GF-D8 (cell line): ENCODE measurements at places on chromosomes 12 and 14.

- DNase-seq, result no peak
These were observed 14.7 kb downstream of the METTL3 start for GRCh38 chr14:21496453-21496852.

DNA sequence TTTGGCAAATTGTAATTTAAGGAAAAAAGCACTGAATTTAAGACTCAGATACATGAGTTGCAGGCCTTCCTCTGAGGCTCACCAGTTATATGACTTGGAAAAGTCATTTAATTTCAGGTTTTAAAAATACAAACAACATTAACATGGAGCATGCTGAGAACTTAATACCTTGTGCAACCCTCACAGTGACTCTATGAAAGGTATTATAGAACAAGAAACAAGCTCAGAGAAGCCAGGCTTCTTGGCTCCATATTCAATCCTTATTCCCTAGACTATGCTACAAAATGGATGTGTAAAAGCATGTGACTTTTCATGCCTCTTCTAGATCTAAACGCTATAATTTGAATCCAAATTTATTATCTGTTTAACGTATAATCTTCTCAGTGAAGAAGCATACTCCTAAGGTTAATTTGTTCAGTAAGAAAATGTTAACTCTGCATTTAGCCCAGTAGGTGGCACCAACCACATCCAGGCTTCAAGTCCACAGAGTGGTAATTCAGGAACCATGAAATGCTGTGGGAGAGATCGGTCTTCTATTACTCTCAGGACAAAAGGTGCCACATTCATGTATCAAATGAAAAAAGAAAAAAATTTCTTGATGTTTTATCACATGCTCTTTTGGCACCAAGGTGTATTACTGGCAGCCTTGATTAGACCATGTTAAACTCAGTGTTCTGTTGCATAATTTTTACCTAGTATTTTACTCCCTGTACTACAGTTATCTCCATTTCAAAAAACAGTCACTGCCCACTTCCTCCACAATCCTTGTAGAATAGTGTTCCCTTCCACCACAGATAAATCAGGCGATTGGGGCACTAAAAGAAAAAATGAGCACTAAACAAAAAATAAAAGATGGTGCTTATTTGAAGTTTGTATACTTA lies 9.3 kb downstream of the CCDC196 start:
- peak; percentile 29 for DNase-seq

DNA sequence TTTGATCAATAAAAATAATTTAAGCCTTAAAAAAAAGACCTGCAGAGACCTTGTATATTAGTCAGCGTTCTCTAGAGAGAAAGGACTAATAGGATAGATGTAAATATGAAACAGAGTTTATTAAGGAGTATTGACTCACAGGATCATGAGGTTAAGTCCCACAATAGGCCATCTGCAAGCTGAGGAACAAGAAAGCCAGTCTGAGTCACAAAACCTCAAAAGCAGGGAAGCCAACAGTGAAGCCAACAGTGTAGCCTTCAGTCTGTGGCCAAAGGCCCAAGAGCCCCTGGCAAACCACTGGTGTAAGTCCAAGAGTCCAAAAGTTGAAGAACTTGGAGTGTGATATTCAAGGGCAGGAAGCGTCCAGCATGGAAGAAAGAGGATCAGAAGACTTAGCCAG lies 66.3 kb downstream of the TBX5 start:
- DNase-seq, result no peak

- DNase-seq, result no peak
These were observed 60.3 kb downstream of the MED13L start for GRCh38 chr12:116217045-116217735.

GRCh38 chr14:52850451-52850909 lies 59.1 kb upstream of the GNPNAT1 start:
- DNase-seq, result no peak

DNA sequence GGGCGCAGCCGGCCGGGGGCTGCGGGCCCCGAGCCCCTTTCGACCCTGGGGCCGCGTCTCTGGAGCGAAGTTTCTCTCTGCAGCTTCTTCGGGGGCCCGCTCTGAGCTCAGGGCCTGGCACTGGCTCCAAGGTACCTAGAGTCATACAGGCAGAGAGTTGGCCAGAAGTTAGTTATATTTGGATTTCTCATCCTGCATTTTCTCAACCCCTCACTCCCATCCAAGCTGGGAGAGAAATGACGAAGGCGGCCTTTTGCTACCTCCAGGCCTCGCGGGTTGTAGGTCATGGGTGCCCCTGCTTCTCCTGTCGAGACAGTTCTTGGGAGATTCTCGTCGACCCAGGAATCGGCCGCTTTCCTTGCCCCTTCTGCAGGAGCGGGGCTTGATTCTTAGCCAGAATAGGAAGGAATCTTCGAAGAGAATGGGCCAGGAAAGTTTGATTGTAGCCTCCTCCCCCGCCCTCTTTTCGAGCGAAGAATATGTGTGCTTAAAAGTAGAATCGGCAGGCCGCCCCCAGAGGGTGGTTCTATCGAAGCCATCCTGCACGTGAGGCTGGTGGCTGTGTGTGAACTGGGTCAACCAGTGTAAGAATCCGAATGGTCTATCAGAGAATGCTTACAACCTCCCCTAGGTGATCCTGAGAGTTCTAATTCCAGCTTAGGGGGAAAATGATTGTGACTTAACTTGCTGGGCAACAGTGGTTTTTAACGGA lies 785 bp downstream of the MLEC start:
- DNase-seq, result no peak

GRCh38 chr12:116582610-116583009 lies 23.4 kb downstream of the MAP1LC3B2 start:
- no peak for DNase-seq

- no peak for DNase-seq
These were observed 92.4 kb downstream of the SPTSSA start for GRCh38 chr14:34369648-34370030.

GRCh38 chr12:1779783-1780182 lies 40.6 kb upstream of the LRTM2 start:
- no peak for DNase-seq

DNA sequence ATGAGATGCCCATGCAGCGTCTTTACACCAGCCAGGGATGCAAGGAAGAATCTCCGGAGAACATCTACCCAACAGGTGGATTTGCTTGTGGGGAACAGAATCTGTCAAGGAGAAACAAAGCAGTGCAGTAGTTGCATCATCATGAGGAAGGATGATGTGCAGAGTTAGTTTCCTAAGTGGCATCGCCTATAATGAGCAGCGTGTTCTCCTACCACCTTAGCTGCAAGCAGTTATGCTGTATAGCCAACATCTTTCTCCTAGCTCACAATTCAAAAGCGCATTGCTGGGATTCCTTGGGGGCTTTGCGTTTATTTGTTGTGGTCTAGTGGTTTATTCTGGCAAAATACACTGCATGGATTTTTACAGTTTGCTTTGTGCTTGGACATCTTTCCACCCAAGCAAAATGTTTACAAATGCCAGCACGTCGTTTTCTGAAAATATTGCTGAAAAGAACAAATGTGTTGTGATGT lies 233.0 kb downstream of the RGS6 start:
- no peak for DNase-seq

- no peak for DNase-seq
These were observed 2.2 kb downstream of the TMEM132C start for GRCh38 chr12:128269181-128269591.

DNA sequence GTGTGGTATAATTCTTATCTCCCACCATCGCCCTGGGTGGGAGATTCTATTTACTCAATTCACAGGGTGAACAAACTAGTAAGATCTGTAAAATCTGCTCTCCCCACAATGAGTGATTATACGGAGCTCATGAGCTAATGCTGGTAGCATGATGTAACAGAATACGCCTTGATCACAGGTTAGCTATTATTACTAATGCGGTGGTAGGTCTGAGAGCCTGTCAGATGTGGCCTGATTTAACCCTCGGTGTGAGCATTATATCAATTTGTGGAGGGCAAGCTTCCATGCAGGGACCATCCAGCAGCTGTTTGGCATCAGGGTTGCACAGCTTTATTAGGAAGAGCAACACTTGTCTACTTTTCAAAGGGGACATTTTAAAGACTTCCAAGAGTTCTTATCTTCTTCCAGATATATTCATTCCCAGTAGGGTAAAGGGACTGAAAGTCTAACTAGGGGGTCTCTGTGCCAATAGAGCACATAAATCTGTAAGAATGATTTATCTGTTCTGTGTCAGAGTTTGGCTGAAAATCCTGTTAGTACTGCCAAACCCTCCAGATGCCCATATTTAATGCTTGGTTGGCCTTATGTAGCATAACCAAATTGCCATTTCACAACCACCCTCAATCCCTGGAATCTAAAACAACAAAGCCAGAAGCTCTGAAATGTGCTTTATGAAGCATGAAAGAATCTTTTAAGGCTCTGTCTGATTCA lies 18.7 kb downstream of the TSHR start:
- no peak for DNase-seq

DNA sequence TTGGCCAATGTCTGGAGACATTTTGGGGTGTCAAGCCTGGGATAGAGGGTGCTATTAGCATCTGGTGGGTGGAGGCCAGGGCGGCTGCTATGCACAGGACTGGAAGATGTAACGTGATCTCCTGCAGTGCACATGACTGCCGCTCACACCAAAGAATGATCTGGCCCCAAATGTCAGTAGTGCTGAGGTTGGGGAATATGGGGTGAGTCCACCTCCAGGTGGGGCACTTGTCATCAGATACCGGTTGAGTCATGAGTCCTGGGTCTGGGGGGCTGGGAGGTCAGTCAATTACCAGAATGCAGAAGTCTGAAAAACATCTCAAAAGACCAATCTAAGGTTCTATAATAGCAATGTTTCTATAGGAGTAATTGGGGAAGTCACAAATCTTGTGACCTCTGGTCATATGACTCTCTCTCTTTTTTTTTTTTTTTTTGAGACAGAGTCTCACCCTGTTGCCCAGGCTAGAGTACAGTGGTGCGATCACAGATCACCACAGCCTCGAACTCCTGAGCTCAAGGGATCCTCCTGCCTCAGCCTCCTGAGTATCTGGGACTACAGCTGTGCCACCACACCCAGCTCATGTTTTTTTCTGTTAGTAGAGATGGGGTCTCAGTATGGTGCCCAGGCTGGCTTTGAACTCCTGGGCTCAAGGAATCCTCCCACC lies 6.0 kb upstream of the SDSL start:
- peak; percentile 19 for DNase-seq

GRCh38 chr12:123853396-123854070 lies 91.4 kb downstream of the DNAH10 start:
- no peak for DNase-seq

DNA sequence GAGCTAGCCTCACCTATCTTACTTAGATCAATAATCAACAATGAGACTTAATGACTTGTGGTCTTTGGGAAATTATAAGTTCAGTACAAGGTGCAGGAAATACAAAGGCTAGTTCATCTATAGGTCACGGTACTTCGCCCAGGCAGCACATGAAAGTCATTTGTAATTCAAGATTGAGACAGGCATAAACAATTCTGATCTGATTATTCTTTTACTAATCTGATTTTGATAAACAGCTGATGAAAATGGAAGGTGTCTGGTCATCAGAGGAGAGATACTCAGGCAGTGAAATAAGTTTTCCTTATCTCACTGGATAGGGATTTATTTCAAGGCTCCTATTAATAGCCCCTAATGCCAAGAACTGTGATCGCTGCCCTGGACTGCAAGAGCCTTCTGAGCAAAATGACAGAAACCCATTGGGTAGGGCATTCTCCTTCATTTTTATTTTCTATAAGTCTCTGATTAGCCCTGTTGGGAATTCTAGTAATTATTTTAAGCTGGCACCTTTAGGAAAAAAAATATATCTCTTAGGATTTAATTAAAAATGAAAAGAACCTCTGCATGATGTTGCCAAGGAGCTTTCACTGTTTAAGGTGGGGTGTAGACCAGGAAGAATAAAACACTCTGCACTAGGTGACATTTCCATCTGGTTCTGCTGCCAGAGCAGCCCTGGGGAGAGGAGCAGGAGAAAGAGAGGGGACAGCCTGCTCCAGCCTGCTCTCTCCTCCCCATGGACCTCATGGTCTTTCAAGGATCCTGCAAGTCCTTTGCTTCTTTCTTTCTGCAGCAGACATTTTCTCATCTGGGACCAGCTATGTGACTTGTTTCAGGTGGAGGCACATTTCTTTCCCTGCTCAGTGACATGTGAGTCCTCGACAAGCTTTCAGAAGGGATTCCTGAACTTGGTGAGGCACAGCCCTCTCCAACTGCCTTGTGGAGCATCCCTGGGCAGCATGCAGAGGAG lies 44.8 kb downstream of the SSPN start:
- DNase-seq, result no peak

GRCh38 chr14:43168371-43168925 lies 1338.6 kb downstream of the FSCB start:
- no peak for DNase-seq

GRCh38 chr12:132157733-132158409 lies 13.6 kb downstream of the NOC4L start:
- DNase-seq, result no peak

GRCh38 chr12:112207397-112207924 lies 82.1 kb downstream of the TRAFD1 start:
- DNase-seq, result no peak

DNA sequence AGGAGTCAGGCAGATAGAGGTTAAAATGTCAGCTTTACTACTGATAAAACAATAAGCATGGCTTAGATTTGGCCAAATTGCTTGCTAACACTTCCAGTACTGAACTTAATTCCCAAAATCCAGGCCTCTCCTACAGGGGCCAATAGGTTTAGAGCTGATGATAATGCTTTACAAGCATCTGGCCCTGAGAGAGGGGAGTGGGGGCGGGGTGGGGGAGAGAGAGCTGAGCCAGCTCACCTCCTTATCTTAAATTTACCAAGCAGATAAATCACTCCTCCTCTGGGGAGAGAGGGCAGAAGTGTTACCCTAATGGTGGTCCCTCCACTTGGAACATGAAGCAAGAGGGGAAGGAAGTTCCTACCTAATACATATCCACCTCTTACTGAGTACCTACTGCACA lies 182.2 kb upstream of the CRY1 start:
- no peak for DNase-seq

GRCh38 chr14:75609606-75610475 lies 31.4 kb downstream of the FLVCR2 start:
- DNase-seq, result no peak

DNA sequence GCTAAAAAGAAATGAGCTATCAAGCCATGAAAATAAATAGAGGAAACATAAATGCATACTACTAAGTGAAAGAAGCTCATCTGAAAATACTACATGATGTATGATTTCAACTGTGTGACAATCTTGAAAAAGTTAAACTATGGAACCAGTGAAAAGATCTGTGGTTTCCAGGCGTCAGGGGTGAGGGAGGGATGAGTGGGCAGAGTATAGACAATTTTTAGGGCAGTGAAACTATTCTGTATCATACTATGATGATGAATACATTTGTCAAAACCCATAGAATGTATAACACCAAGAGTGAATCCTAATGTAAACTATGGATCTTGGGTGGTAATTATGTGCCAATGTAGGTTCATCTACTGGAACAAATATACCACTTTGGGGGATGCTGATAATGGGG lies 21.3 kb downstream of the SPX start:
- no peak for DNase-seq

- DNase-seq, result no peak
These were observed 3.3 kb downstream of the ENO2 start for GRCh38 chr12:6917491-6918231.
